Left lobe of liver (tissue), 2 donors: ENCODE measurements at places on chromosomes 12 and 14.

- no peak for DNase-seq
These were observed 42.2 kb downstream of the FBXL14 start for GRCh38 chr12:1552171-1552570.

DNA sequence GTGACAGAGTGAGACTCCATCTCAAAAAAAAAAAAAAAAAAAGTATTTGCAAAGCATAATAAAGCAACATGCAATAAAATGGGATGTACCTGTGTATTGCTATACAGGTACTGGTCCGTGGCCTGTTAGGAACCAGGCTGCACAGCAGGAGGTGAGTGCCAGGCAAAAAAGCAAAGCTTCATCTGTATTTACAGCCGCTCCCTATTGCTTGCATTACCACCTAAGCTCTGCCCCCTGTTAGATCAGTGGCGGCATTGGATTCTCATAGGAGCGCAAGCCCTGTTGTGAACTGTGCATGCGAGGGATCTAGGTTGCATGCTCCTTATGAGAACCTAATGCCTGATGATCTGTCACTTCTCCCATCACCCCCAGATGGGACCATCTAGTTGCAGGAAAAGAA lies 113.3 kb downstream of the SCAF11 start:
- no peak for DNase-seq

- no peak for DNase-seq
These were observed 113.4 kb upstream of the SCAF11 start for GRCh38 chr12:46103559-46104383.

DNA sequence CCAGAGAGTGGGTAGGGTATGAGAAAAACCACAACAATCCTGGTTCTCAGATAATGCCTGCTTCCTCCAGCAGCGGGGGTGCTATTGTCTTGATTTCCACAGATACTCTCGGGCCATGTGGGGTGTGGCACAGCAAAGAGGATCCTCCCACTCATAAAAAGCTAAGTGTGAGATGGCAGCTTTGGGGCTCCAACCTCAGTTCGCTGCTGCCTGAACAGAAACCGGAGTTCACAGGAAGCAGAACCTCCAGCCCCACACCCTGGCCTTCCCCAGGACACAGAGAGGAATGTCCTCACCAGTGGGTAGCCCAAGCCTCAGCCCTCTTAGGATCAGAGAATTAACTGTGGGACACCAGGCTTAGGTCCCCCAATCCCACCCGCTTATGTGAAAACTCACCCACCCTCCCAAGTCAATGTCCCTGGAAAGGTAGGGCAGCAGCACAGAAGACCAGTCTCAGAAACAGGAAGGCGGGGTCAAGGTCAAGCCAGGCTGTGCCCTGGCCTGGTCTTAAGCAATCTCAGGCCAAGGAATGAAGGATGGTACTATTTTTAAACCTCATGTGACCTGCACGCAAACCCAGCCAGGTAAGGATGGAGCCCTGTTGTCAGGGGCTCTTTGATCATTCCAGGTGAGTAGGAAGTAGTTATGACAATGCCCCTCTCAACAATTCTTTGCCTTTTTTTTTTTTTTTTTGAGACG lies 9.0 kb downstream of the KCTD10 start:
- no peak for DNase-seq

- no peak for DNase-seq
These were observed 193.9 kb downstream of the PHLDA1 start for GRCh38 chr12:75837700-75838099.

DNA sequence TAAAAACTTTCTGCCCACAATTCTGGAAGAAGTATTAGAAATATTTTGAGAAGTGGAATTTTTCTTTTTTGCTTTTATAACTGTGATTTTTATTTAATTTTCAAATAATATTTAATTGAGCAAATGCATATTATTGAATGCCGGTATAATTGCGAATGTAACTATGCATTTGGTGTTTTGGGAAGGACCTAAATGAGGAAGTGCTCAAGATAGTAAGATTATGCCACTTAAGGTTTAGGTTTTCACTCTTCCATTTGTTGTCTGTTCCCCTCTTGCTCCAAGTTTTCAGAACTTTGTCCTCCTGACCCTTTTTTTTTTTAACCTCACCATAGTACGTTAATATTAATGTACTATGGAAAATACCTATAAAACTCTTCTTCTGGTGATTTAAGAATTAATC lies 85.8 kb downstream of the KIAA0586 start:
- DNase-seq: no peak

DNA sequence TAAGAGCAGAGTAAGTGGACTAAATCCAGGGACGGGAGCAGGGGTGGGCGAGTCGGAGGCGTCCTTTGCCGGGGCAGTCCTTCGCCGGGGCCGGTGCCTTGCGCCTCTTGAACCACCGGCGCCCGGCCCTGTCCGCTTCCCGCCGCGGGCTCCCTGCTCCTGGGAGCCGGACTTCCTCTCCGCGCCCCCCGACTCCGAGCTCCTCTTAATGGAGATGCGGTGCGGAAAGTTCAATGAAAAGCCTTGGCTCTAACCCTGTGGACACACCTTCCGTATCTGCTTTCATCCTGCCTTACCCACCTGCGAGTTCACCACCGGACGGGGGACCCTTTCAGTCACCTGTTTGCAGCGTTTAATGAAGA lies 412 bp downstream of the FGFR1OP2 start:
- DNase-seq: no peak

- DNase-seq: no peak
These were observed 354.5 kb upstream of the FOXG1 start for GRCh38 chr14:28412077-28412476.

DNA sequence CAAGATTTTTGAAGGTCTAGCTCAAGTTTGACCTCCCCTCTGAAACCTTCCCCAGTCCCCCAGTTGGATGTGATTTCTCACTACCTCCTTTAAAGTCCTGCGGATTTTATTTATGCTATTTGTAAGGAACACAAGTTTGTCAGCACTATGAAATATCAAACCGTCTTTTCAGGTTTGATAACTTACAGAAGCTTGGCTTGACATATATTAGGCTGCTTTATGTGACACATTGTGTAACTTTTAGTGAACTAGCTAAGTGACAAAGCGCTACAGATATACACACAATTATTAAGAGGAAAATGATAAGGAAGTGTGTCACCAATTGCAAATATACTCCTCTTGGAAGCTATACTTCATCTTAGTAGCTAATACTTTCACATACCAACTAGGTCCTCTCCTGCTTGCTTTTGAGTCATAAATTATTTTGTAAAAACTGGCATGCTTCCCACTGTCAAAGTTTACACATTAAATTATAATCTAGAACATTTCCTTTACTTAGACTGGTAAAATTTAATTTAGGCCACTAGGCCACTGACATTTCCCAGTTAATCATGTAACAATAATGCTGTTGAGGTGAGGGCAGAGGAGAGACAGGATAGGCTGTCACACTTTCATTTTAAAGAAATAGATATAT lies 149.5 kb downstream of the TMTC3 start:
- no peak for DNase-seq

GRCh38 chr12:106107566-106107965 lies 31.2 kb downstream of the NUAK1 start:
- DNase-seq: no peak

- peak; percentile 56 for DNase-seq
These were observed 221.5 kb upstream of the HMGA2 start for GRCh38 chr12:65602610-65603295.

DNA sequence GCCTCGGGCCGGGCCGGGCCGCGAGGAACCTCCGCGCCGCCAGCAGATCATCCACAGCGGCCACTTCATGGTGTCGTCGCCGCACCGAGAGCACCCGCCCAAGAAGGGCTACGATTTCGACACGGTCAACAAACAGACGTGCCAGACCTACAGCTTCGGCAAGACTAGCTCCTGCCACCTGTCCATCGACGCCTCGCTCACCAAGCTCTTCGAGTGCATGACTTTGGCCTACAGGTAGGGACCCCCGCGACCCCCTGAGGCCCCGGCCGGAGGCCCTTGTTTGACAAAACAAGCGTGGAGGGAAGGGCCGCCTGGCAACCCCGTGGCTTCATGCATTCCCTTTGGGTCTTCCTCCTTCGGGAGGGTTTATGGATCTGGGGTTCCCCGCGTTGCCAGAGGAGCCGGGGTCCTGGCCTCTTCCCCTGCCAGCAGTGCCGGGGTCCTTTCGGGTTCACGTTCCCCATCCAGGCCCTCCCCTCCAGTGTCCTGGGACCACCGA lies 526 bp downstream of the MLXIP start:
- peak; percentile 70 for DNase-seq

- no peak for DNase-seq
These were observed 160.5 kb upstream of the TRHDE start for GRCh38 chr12:72111706-72112105.

DNA sequence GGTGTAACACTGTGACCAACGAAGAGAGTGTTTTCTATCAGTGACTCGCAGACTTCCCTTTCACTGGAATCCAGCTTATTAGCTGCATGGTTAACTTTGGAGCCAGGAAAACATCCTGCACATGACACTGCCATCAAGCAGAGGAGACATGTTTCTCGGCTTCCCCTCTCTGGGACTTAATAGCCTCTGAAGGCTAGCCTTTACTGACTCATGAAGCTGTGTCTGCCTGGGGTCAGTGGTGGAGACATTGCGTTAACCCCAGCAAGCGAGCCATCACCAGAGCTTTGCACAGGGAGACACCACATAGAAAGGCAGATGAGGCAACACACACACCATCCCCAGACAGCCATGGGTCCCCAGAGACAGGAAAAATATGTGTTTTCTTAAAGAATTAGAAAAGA lies 126.9 kb upstream of the PRICKLE1 start:
- no peak for DNase-seq

DNA sequence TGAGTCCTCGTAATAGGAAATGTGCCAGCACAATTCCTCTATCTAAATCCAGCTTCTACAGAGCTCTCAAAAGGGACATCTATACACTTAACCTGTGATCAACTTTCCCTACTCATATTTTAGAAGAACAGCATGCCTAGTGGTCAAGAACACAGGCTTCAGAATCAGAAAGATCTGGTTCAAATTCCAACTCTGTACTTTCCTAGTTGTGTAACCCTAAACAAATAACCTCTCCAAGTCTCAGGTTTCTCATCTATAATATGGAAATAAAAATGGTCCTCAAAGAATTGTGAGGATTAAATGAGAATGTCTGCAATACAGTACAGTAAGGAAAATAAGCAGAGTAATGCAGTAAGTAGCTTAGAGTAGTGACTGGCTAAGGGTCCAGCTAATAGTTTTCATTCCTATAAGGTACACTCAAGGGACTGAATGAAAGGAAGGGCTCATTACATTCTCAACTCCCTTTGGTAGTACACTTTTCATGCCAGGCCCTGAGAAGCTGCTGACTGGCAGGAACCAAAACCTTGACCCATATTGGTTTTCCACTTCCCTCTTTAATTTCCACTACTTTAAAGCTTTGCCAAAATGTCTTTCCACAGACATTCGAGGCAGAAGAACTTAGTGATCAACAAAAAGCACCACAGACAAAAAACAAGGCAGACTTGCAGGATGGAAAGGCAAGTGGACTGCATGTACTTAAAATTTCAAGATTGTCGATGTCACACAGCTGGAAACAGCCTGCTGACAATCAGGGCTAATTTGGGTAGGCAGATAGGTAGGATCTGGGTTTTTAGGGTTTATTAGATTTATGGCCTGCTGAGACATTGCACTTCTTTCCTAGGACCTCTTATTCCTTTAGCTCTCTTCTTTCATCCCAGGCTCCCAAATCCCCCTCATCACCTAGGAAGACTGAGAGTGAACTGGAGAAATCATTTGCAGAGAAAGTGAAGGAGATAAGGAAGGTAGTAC lies 4.3 kb downstream of the CCDC196 start:
- no peak for DNase-seq

DNA sequence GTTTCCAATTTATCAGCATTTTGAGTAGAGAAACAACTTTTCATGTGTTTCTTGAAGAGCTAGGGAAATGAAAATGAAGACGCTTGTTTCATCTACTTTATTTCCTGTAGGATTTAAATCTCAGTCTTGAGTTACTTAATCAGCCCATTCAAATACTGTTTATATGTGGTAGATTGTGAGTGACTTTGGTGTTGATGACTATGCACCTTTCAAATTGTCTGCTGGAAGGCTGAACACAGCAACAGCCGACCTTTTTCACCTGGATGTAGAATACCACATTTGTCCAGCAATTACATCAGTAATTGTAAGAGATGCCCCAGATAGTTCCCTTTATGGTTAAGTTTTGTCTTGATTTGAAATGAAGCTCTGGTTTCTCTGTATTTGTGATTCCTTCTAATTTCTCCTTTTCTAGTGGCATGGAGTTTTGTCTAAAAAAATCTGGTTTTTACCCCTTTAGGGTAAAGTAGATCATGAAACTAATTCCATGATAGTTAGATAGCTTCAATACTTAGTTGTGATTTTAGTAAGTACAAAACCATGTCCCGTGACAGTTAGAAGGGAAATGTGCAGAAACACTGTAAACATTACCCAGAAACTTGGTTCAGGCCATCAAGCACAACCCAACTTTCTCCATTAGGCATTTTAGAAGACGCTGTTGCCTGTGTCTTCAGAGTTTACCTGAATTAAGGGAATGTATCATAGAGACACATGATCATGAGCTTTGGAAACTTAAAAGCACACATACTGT lies 165.0 kb downstream of the SRGAP1 start:
- no peak for DNase-seq

- no peak for DNase-seq
These were observed 83.1 kb upstream of the TSPAN8 start for GRCh38 chr12:71240946-71241345.
